Trophoblast cell (in vitro differentiated cells and primary cell): ENCODE measurements at places on chromosomes 2 and 18.

DNA sequence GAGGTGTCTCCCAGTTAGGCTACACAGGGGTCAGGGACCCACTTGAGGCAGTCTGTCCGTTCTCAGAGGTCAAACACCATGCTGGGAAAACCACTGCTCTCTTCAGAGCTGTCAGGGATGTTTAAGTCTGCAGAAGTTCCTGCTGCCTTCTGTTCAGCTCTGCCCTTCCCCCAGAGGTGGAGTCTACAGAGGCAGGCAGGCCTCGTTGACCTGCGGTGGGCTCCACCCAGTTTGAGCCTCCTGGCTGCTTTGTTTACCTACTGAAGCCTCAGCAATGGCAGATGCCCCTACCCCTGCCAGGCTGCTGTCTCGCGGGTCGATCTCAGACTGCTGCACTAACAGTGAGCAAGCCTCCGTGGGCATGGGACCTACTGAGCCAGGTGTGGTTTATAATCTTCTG is 346.3 kb downstream of the CELF4 start:
- no peak for DNase-seq

DNA sequence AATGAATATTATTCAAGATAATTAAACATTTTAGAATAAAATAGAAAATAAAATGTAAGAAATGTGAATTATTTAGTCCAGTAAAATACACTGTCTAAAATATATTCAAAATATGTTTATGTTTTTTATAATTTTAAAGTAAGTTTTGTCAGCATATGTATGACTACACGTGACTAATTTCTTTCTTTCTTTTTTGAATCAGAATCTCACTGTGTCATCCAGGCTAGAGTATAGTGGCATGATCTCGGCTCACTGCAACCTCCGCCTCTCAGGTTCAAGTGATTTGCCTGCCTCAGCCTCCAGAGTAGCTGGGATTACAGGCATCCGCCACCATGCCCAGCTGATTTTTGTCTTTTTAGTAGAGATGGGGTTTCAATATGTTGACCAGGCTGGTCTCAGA is 19.1 kb upstream of the INO80D start:
- DNase-seq = no peak

DNA sequence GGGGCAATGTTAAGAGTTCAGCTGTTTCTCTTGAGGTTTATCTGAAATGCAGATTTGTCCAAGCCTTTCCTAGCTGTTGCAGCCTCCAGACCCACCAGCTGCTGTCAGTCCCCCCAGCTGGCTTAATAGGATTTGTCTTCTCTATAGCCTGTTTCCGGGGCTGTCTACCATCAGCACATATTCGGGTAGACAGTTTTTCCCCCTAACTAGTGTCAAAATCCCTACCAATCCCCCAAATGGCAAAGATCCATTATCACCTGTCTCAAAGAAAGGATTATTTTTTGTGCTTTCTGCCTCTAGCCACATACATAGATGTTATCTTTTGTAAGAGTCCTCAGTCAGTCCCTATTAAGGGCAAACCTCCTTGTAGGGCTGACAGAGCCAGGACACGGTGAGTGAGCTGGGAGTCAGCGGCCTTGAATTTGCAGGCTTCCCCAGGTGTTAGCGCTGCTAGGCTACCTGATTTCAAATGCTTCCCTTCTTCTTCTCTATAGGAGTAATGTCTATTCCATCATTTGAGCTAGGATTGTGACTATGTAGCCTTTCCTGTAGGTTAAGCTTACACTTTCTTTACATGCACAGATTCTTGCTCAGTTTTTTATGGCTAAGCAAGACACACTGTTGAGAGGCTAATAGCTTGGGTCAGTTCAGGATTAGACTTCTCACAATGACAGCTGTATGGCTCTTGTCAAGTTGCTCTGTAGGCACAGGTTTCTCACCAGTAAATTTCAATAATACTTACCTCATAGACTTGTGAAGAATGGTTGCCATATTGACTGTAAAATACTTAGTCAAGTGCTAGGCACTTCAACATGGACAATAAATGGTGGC is 171.1 kb upstream of the UNC80 start:
- DNase-seq = no peak

DNA sequence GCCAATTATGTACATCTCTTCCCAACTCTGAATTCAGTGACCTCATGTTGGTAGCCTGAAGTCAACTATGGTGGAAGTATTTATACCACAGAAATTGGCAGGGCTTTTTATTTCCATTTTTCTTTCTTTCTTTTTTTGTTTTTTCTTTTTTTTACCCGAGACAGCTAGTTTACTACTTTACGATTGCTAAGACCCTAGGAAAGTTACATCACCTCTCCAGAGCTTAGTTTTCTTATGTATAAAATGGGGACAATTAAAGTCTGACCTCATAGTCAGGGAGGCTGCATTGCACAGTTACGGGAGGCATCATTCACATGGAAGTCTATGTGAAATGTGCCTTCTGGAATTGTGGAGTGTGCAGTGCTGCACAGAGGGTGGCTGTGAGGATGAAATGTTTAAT is 194.3 kb downstream of the MTX2 start:
- no peak for DNase-seq
